Upper lobe of left lung (tissue), 6 donors: ENCODE measurements at places on chromosomes 4 and X. TPM values are rescaled to one million over a fixed set of nuclear protein-coding genes. Genes with fewer than 3 reads are reported as not detected.

GRCh38 chr4:6216588-6216987 is 16.2 kb upstream of the JAKMIP1 start:
- DNase-seq, result no peak

ARHGAP36 gene
- total RNA-seq, result not detected

AGTR2 gene
- total RNA-seq, result 13.4 TPM

MYOZ2 gene
- total RNA-seq, result 0.13 TPM

MAGEA10 gene
- not detected for total RNA-seq

DNA sequence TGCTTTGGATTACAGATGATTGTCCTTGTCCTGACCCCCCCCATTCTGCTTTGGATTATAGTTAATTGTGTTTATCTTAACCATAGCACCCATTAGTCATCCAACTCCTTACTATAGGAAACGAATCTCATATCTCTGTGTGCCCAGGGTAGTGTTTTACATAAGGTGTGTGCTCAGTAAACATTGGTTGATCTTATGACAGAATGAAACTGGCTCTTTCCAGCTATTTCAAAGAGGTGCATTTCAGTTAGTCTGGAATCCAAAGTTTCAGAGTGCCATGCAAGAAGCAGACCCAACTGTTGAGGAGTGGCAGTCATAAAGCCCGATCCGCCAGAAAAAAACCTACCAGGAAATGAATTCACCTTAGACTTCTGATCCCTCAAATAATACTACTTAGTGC is 14.7 kb downstream of the TRIM2 start:
- DNase-seq, result no peak

SPATA4 gene
- total RNA-seq, result 4.9 TPM

GRCh38 chrX:7637066-7637465 is 205.9 kb upstream of the VCX start:
- no peak for DNase-seq

GRCh38 chr4:48400416-48400815 is 59.1 kb downstream of the SLAIN2 start:
- no peak for DNase-seq

DNA sequence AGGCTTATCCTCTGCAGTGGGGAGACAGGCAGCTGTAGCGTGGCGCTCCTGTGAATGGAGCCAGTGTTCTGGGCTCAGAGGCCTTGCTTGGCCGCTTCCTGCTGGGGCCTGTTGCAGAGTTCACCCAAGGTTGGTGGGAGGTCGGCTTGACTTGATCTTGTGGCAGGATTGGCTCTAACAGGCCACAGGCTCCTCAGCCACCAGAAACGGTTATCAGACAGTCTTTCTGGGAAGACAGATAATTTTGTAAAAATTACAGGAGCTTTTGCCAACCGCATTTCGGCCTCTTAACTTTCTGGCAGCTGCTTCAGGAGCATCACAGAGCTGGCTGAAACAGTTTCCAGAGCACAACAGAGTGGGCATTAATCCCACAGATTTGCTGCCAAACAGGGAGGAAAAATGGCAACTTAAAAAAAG is 66.4 kb downstream of the DIPK2B start:
- no peak for DNase-seq

DNA sequence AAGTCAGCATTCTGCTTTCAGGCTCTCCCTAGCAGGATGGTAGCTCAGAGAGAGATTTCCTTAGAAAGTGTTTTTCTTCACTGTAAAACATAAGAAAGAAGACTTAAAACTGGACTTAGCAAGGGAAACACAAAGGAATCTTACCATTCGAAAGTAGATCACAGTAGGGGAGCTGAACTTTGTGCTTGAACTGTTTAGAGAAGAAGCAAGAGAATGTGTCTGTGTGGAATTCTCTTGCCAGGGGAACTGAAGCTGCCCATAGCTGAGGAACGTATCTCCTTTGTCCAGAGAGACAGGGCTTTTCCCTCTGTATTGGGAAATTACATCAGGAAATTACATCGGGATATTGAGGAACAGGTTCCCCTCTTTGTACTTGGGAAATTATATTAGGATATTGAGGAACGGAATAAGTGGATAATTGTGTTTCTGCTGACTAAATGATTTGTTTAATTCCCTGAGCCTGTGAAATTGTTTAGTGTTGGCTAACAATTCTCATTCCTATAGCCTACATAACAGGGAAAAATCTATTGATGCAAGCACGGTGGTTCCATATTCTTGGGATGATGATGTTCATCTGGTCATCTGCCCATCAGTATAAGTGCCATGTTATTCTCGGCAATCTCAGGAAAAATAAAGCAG is 21.2 kb downstream of the SRD5A3 start:
- DNase-seq, result no peak

- no peak for DNase-seq
These were observed 104.3 kb upstream of the RAPGEF2 start for GRCh38 chr4:158998624-158999023.

ABCG2 gene
- total RNA-seq, result 3.8 TPM

DNA sequence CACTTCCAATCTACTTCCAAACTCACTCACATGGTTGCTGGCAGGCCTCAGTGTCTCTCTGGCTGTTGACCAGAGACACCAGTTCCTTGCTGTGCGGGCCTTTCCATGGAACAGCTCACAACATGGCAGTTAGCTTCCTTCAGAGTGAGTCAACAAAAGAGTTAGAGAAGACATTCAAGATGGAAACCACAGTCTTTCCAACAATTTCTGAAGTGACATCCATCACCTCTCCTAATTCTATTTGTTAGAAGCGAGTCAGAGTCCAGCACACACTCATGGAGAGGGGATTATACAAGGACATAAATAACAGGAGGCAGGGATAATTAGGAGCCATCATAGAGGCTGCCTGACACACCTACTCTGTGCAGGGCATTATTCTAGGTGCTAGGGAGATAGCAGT is 62.5 kb upstream of the TMEM164 start:
- no peak for DNase-seq

ZRSR2 gene
- total RNA-seq, result 8.2 TPM

DNA sequence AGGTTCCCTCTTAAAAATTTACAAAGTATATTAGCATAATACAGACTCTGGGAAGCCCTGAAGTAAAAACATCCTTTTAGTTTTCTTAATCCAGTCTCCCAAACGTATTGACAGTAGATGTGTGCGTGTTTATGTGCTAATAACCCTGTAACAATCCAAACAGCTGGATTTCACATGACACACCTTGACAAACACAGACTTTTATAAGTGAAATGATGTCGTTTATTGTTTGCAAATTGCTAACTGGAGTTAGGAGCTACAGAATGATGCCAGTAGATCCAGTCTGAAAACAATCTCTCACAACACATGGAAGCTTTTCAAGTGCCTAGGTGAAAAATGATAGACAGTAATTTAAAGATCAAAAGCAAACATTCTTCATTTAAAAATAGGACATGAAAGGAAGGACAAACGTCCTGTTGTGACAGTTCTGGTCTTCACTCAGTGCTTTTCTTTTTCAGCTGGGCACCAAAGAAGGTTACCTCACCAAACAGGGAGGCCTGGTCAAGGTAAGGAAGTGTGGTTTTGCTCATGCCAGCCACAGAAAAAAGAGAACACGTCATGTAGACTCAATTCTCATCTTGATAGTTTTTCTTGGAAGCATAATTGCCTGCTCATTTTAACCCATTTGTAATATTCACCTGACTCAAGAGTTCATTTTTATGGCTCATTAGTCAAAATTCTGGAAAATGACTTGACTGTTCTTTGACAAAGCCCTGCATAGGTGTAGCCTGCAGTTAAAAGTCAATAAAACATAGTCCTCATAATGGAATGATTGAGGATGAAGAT is 32.9 kb downstream of the LAMTOR3 start:
- DNase-seq, result no peak

GRCh38 chr4:183255487-183255886 is 64.6 kb downstream of the CLDN22 start:
- DNase-seq, result no peak

GRCh38 chr4:118849867-118850487 is 14.1 kb upstream of the SEC24D start:
- no peak for DNase-seq

DNA sequence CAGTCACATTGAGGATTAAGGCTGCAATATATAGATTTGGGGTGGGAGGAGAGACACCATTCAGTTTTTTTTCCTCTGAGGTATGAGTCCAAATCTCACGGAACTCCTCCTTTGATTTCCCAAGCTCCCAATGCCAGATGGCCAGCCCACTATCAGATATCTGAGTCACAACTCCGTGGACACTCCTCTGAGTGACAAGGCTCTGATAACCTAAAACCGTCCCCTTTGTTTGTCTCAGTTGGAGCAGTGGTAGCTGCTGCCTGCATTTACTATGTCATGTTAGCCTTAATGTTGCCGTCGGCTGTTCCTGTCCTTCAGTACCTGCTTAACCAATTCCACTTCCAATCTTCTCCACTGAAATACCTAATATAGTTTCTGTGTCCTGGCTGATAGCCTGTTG is 107.3 kb downstream of the DTHD1 start:
- no peak for DNase-seq

DNA sequence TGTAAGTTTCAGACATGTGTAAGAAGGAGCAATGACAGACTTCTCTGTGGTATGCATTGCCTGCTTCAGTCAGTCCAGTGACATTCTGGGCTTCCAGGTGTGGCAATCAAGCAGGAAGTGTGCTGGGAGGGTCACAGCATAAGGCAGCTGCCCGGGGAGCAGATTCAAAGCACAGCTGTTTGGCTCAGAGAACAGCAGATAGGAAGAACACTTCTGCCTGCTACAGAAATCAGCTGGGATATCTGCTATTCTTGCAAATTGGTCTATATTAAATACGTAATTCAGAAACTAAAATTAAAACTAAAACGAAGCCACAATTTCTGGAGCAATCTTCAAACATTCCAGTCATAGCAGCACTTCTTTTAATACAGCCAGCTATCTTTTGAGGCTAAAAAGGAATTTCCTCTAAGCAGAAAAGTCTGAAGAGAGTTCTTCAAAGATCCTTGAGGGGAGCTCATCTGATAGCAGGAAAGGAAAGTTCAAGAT is 47.5 kb upstream of the GALNT7 start:
- no peak for DNase-seq

DNA sequence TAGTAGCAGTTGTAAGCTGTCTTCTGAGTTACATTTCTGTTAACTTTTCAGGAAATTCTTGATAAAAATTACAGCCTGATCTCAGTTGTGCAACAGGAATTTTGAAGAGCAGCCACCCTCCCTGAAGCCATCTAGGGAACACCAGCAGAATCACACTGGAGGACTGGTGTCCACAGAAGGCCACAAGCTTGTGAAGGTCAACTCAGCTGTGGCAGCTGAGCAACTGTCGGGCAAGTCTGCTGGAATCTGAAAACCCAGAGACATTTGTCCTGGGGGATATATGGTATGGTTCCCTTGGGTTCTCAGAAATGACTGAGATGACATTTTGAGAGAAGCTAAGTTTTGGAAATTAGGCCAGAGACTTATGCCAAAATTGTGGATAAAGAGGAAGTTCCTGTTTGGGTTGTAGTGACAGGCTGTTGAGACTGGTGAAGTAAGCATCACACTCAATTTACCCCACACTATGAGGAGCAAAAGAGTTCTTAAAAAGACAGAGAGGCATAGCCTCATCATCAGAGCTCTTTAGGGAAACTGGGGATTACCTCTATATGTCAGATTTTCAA is 78.1 kb upstream of the TNIP3 start:
- DNase-seq, result no peak

GRCh38 chr4:75135068-75135825 is 202.3 kb downstream of the PARM1 start:
- no peak for DNase-seq

DNA sequence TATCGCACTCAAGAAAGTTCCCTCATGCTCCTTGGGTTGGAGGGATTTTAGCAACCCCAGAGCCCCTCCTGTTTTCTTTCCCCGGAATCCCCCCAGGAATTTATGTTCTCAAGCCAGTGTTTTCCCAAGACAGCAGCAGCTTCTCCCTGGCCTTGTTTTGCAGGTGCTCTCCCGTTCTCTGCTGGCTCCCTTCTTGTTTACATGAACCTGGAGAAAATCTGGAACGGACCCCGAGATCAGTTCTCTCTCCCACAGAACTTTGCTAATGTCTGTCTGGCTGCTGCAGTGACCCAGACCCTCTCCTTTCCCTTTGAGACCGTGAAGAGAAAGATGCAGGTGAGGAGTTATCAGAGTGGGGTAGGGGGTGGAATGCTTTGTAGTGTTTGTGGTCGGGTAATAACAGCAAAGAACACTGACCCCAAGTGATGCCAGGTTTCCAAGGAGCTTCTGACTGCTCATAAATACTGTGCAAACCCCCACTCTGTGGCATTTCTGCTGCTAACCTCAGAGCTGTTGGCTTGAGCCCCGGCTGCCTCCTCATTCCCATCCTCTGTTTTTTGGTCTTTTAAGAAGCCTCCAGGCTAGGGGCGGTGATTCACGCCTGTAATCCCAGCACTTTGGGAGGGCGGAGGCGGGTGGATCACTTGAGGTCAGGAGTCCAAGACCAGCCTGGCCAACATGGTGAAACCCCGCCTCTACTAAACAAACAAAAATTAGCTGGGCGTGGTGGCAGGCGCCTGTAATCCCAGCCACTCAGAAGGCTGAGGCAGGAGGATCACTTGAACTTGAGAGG is 11.1 kb downstream of the SLC25A43 start:
- no peak for DNase-seq

NFKB1 gene
- total RNA-seq, result 15.8 TPM

PCYT1B gene
- total RNA-seq, result 2.2 TPM

DNA sequence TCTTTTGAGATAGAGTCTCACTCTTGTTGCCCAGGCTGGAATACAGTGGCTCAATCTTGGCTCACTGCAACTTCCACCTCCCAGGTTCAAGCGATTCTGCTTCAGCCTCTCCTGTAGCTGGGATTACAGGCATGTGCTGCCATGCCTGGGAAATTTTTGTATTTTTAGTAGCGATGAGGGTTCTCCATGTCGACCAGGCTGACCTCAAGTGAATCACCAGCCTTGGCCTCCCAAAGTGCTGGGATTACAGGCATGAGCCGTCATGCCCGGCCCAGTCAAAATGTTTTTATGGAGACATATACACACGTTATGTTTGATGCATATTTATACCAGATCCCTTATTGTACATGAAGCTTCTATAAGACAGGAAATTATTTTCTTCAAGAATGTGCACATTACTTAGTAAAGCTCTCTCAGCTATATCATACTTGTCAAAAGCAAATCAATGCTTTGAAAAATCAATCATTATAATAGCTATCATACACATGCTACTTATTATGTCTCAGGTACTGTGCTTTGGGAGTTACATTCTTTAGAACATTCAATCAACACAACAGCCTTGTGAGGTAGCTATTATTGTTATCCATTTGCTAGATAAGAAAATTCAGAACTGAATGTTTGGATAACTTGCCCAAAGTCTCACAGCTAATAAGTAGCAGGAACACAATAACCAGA is 269.2 kb downstream of the FSTL5 start:
- DNase-seq, result no peak

TMSB15C gene
- 0.46 TPM for total RNA-seq

DNA sequence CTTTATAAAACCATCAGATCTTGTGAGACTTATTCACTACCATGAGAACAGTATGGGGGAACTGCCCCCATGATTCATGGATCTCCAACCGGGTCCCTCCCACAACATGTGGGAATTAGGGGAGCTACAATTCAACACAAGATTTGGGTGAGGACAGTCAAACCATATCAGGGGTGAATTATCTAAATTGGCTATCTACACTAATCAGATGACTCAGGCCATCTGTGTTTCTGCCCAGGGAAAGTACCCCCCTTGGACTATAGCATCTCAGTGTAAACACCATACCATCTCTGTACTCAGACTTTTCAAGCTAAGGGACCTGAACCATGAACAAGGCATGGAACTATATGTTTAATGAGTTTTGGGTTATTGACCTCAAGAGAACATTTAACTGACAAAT is 76.8 kb downstream of the LNX1 start:
- no peak for DNase-seq

- DNase-seq, result no peak
These were observed 4.8 kb downstream of the THOC2 start for GRCh38 chrX:123728016-123728415.

- no peak for DNase-seq
These were observed 1.3 kb downstream of the RHOH start for GRCh38 chr4:40197879-40198689.
